Left colon (tissue), 2 donors: ENCODE measurements at places on chromosomes 6 and 20.

DNA sequence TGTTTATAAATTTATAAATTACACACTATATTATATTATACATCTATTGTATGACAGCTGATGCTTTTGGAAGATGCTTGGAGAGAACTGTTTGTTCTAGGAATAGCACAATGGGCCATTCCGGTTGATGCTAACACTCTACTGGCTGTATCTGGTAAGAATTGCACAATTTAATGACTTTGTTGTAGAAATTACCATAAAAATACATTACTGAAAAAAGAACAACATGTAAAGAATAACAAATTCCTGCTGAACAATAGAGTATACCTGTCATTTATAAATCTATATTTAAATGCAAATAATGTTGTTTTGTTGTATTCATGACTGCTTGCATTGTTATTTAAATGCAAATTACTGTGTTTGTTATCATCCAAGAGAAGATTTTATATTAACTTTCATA, 14.4 kb downstream of the NR2E1 start:
- no peak for DNase-seq

DNA sequence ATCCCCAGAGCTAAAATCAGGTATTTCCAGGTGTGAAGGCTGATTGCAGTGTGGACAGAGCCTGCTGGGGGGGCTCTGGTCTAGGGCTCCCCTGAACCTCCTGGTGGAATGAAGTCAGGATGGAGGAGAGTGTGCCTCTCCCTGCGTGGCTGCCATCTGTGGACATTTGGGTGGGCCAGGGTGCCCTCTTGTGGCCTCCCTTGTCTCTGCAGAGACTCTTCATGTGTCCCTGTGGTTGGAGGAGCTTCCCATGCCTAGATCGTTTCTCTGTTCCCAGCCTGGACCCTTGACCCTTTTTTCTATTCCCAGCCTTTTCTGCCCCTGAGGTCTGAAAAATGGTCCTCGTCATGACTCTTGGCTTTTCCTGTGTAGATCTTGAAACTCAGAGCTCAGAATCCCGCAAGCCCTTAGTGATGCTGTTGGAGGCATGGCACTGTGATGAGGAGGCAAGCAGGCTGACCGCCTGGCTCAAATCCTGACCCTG, 9.9 kb upstream of the PSMF1 start:
- peak; percentile 70 for DNase-seq

GRCh38 chr20:20010639-20011500, 6.3 kb upstream of the NAA20 start:
- DNase-seq: no peak

DNA sequence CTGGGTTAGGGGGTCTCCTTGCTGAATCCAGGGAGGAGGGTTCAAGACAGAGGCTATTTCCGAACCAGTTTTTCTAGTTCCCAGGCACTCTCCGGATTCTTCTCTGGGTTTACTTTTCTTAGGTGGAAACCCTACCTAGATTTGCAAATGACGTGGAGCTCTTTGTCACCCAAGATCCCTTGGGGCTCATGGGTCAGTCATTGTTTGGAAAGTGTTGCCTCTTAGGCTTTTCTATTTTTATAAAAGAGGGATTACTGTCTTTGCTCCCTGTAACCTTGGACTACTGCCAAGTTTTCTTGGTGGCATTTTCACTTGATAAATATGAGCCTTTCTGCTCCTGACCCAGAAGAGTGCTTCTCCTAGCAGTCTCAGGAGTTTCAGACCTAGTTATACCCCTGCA, 33.6 kb downstream of the FAM209B start:
- no peak for DNase-seq

DNA sequence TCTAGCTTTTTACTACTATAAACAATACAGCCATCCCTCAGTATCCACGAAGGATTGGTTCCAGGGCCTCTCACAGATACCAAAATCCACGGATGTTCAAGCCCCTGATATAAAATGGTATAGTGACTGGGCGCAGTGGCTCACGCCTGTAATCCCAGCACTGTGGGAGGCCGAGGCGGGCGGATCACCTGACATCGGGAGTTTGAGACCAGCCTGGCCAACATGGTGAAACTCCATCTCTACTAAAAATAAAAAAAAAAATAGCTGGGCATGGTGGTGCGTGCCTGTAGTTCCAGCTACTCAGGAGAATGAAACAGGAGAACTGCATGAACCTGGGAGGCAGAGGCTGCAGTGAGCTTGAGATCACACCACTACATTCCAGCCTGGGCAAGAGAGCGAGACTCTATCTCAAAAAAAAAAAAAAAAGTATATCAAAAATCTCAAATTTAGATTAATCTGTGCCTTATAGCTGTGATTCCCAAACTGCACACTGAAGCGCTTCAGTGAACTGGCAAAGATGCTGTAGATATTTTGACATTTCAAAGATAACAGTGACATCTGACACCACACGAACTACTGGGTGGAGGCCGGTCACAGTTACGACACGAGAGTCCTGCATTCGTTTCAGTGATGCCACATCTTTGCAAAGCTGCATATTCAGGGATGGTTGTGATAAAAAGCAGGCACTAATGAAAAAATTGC, 38.3 kb downstream of the MRS2 start:
- no peak for DNase-seq

- no peak for DNase-seq
Measured at GRCh38 chr20:4043796-4044195, 28.4 kb upstream of the RNF24 start.

GRCh38 chr6:15876406-15876805, 213.6 kb upstream of the DTNBP1 start:
- no peak for DNase-seq

DNA sequence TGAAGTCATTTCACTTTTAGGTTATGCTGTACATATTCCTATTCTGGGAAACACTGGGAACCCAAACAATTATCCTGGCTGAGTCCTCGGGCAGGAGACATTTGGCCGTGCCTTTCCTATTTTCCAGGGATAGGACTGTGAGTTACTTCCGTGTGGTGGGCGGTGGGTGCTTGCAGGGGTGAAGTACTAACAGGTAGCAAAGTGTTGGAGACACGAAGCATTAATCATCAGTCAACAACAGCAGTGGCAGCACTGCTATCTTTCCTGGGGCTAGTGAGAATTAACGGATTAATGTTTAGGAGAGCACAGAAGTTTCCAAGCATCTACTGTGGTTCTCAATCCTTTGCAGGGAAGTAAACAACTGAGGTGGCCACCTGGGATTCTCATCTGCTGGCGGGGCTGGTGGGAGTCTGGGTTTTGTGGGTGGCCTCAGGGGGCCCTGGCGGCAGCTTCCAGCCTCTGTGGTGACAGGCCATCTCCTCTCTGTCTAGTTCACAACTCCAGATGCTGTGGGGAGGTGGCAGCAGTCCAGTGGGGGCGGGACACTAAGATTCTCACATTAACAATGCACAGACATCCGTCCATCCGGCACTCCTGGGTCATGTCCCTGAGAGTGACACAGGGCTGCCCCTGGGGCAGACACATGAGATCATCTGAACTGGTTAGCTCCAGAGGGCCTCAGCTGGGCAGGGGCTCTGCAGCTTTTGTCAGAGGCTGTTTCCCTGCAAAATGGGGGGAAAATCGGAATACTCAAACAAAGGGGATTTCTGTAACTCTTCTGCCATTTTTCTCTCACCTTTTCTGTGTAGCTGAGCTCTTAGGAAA, 90.9 kb downstream of the GJA10 start:
- no peak for DNase-seq

GRCh38 chr6:163415620-163416556, 1.4 kb downstream of the QKI start:
- no peak for DNase-seq

DNA sequence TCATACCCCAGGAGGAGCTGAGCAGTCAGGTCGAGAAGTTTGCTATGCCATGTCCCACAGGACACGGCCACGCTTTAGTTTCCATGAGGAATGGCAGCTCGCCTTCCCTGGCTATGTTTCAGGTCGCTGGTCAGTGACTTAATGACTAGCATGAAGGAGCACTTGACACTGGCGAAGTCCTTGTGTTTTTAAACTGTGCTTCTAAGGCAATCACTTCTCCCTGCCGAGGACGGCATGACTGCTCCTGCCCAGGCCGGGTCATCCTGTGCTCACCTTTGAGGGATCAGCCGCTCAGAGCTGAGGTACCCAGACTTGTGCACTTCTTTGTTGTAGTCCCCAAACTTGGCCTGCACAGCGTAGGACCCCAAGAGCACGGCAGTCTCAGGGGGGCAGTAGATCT, 34.1 kb downstream of the EZR start:
- DNase-seq: no peak

GRCh38 chr6:14130435-14131075, 13.0 kb downstream of the CD83 start:
- DNase-seq: no peak

DNA sequence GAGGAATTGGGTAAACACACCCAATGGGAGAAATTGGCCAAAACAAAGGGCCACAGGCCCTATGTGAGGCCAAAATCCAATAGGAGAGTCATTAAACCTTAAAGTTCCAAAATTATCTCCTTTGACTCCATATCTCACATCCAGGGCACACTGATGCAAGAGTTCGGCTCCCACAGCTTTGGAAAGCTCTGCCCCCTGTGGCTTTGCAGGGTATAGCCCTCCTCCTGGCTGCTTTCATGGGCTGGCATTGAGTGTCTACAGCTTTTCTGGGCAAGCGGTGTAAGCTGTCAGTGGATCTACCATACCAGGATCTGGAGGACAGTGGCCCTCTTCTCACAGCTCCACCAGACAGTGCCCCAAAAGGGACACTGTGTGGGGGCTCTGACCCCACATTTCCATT, 160.5 kb downstream of the ADGRG6 start:
- no peak for DNase-seq

GRCh38 chr6:2891768-2892170, 11.3 kb downstream of the SERPINB9 start:
- peak; percentile 88 for DNase-seq

GRCh38 chr6:100115407-100116101, 121.5 kb upstream of the MCHR2 start:
- no peak for DNase-seq

- no peak for DNase-seq
Measured at GRCh38 chr6:160462551-160463109, 114.5 kb downstream of the SLC22A3 start.

GRCh38 chr20:631101-631500, 21.0 kb upstream of the TCF15 start:
- no peak for DNase-seq

DNA sequence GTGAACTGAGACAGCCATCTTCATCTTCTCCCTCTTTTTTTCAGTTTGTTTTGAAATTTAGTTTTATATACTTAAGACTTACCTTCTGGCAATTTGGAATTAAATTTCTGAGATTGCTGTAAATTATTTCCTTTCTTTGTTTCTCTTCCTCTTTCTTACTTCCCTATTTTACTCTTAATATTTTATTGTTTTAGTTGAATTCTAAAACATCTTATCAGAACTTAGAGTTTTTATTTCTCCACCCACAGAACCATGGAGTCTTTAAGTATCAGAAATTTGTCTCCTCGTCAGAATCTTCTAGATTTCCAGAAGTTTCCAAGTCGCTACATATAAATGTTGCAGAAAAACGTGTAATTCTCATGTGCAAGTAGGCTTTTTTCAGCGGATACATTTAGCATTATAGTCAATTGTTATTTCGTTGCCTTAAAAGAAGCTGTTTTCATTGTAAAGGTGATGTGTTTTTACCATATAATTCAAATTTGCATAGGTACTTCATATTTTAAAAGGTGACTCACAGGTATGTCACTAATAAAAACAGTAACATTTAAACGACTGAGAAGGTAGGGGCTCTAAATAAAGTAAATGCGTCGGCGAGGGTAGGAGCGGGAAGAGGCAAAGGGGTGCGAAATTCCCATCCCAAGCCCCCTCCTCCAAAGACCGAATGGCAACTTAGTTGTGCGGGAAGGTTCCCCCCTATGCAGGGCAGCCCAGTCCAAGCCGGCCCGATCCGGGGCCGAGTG, 866 bp upstream of the MYO6 start:
- DNase-seq: no peak

DNA sequence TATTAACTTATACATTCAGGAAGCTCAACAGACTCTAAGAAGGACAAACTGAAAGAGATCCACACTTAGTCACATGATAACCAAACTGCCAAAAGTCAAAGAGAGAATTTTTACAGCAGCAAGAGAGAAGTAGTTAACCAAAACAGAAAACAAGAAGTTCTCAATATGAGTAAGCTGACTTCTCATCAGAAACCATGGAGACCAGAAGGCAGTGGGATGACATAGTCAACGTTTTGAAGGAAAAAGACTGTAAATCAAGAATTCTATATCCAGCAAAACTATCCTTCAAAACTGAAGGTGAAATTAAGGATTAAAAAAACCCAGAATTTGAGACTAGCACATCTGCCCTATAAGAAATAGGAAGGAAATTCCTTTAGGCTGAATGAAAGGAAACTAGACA, 60.4 kb downstream of the COL19A1 start:
- no peak for DNase-seq

DNA sequence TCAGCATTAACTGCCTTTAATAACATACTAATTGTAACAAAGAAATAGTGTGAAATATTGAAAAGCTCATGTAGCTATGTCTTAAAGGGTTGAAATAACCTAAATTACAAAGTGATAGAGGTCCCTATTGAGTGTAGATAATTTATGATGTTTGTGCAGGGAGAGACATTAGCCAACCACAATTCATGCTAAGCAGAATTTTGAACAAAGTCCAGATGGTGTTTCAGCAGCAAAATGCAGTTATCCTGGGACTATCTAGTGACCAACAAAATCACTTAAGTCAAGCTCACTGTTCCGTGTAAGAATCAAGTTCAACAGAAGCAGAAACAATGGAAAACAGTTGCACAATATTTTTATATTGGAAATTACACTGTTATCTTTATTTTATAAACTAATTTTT, 218.5 kb downstream of the SIM1 start:
- no peak for DNase-seq

GRCh38 chr6:141587482-141588266, 545.1 kb upstream of the GJE1 start:
- DNase-seq: no peak

- DNase-seq: no peak
Measured at GRCh38 chr6:28807682-28808280, 116.0 kb downstream of the TRIM27 start.

- no peak for DNase-seq
Measured at GRCh38 chr20:1857466-1857865, 37.7 kb upstream of the SIRPA start.

DNA sequence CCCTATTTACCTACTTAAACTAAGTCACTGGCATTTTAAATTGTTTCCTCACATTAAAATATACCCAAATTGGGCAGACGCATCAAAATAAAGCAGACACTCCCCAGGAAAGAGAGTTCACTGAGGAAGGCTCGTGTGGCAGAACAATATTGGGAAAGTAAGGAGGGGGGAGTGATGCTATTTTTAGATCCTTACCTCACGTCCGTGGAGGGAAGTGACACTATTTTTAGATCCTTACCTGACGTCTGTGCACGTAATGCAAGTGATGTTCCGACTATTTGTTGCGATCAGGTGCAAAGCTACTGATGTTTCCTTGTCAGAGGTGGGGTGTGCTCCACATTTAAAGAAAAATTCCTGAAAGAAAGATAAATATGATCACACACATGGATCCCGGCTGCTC, 699.2 kb upstream of the AGPAT4 start:
- DNase-seq: no peak

GRCh38 chr6:111761783-111762312, 111.4 kb downstream of the FYN start:
- no peak for DNase-seq
